ENCODE measurements at places on chromosomes 7 and 10.

DNA sequence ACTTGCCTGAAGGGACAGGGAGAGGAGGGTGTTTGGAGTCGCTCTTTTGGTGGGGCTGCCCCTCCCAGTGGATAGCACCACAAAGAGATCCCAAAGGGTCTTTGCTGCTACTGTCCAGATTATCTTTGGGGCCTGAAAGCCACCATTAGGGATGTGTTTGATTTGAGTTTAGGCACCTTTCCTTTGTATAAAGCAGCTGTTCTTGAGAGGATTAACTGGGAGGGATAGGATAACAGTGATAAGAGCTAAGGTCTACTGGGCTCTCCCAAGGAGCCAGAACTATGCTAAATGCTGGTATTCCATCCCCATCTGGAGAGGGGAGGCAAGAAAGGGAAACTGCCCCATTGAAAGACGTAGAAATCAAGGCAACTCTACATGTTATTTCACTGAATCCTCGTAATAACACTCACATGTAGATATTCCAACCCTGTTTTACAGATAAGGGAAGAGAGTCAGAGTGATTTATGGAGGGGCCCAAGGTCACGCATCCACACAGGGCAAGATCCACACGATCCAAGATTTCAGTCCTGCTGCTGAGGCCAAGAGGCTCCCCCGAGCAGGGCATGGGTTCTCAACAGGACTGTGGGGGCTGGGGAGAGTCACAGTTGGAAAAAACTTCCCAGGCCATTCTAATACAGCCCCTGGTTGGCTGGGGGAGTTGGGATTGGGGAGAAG, 11.1 kb upstream of the TCF7L2 start:
- no peak for DNase-seq

DNA sequence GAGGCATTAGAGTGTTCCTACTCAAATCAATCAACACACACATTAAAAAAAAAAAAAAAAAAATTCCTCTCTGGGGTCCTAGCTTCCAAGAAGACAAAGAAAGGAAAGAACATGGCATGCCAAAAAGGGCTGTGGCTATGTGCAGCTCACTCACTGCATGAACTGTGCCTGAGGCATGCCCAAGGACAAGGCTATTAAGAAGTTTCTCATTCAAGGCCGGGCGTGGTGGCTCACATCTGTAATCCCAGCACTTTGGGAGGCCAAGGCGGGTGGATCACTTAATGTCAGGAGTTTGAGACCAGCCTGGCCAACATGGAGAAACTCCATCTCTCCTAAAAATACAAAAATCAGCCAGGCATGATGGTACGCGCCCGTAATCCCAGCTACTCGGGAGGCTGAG, 41.9 kb upstream of the PPP3CB start:
- DNase-seq = no peak

DNA sequence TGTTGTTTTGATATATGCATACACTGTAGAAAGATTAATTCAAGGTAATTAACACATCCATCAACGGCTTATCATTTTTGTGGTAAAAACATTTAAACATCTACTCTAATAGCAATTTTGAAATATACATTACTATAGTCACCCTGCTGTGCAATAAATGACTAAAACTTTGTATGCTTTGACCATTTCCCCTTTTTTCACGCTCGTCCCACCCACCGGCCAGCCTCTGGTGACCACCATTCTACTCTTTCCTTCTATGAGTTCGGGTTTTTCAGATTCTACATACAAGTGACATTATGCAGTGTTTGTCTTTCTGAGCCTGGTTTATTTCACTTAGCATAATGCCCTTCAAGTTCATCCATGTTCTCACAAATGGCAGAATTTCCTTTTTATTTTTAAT, 21.3 kb downstream of the CYCS start:
- DNase-seq = no peak

DNA sequence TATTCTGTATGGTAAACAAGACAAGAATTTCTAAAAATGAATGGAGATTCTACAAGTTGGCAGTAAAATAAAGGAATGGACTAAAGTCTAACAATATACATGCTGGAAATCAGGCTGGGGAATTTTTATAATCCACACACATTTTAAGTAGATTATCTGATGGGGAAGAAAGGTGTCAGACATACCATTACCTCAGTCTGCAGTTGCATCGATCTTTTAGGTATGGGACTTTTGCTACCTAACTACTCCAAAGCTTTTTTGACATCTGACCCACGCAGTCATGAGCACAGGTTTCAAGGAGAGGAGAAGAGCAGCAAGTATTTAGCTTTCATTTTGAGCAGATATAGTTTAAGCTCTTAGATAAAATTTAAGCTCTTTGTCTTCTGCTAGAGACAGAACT, 113.0 kb downstream of the ZNF438 start:
- no peak for DNase-seq

- no peak for DNase-seq
These were observed 65.6 kb upstream of the IGFBP3 start for GRCh38 chr7:45986355-45987298.

GRCh38 chr7:17194656-17195055, 103.8 kb upstream of the AHR start:
- DNase-seq = no peak

GRCh38 chr7:68295386-68295785, 1298.8 kb downstream of the TYW1 start:
- no peak for DNase-seq

DNA sequence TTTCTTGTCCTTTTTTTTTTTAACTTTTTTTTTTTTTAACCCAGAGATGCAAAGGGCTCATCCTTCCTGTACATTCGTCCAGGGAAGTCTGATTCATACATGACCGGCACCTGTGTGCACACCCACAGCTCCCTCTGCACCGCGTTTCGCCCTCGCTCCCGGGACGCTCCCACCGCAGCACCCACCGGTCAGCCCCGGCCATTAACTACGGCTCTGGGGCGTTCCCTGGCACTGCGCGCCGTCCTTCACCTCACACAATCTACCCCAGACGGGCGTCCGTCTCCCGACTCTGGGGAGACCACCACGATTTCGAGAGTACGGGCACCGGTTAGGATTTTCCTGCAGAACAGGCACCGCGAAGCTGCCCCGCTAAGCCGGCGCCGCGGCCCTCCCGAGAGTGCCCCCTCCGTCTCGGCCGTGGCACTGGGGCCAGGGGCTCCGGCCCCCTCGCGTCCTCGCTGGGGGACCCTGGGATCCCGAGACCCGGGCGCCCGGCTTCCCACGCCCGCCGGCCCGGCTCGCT, 452 bp downstream of the ATE1 start:
- peak; percentile 11 for DNase-seq

DNA sequence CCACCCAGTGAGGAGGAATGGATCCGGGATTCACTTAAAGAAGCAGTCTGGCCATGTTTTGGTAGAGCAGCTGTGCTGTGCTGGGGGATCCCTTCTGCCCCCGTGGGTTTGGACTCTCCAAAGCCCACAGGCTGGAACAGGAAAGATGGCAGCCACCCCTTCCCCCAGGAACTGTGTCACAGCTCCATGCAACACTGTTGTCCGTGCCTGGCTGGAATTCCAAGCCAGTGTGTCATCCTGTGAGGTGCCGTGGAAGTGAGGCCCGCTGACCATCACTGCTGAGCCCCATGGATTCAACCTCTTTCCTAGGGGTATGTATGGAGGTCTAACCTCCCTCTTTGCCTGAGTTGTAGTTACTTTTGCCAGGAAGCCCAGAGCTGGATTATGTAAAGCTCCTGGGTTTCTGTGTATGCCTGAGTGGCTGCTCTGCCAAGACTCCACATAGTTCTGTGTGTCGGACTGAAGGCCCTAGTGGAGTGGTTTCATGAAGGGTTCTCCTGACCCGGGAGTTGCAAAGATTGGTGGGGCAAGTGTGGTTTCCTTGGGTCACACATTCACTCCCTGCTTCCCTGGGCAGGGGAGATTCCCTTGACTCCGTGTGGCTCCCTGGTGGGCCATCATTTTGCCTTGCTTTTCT, 35.1 kb upstream of the PCGF5 start:
- no peak for DNase-seq

- no peak for DNase-seq
These were observed 61.7 kb downstream of the PDGFA start for GRCh38 chr7:457814-458510.

- no peak for DNase-seq
These were observed 625 bp downstream of the GIMAP2 start for GRCh38 chr7:150686030-150686631.

DNA sequence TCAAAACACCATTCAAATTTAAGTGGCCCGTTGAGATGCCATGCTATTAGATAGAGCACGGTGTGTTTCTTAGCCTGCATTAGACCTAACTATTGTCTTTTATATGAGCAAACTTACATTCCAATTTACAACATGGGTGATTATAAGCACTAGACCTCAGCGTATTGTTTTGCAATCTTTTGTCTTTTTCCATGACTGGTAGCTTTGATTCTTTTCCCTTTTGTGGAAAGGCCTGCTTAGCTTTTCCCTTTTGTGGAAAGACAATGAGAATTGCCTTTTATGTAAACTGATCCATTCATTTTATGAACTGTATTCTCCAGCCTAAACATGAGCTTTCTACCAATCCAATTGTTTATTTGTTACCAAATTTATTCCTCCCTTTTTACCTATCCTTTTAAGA, 823.1 kb downstream of the CCSER2 start:
- DNase-seq = no peak

DNA sequence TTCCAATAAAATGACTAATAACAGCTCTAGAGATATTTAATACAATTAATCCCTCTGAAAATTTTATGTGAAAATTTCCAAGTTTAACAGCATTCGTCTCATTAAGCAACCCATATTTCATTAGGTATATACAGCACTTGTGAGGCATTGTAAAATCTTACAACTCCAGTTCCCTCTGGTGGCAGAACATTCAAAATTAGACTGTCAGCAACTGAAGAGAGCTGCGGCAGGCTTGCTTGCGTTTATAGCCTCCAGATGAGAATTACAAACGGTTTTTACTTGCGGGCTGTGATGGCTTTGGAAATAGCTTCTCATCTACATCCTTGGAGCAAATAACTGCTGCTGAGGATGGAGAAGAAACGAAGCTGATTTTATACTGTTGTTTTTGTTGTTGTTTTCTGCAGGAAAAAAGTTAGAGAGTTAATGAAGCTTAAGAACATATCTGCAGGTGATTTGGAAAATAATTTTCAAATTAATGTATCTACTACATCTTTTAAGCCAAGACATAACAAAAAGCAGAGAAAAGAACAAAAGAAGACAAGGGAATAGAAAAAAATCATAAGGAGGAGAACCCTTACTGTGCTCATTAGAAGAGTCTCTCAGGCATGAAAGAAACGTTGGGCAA, 171.3 kb downstream of the MAGI2 start:
- DNase-seq = no peak

GRCh38 chr7:47813620-47814260, 134.5 kb downstream of the PKD1L1 start:
- DNase-seq = no peak

DNA sequence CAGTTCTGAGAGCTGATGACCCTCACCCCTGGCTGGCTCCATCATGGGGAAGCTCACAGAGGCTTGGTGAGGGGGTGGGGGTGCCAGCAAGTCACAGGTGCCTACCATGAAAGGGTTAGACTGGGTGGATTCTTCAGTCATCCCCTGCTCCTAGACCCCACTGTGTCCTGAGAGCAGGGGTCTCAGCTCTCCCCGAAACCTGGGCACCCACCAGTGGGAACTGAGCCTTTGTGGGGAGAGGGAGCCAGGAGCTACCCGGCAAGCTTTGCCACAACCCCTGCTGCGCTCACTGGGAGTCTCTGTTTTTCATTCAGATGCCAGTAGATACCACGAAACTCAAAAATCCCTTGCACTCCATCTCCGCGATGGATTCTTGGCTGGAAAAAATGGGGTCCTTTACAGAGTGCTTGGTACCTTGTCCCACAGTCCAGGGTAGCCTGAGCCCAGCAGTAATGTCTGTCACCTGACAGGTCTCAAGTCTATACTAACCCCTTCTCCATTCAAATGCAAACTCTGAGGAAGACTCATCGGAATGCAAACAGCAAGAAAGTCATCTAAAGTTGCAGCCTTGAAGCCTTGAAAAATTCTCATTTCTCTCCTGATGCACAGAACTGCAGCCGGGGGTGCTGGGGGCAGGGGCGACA, 48.9 kb upstream of the ENO4 start:
- no peak for DNase-seq

DNA sequence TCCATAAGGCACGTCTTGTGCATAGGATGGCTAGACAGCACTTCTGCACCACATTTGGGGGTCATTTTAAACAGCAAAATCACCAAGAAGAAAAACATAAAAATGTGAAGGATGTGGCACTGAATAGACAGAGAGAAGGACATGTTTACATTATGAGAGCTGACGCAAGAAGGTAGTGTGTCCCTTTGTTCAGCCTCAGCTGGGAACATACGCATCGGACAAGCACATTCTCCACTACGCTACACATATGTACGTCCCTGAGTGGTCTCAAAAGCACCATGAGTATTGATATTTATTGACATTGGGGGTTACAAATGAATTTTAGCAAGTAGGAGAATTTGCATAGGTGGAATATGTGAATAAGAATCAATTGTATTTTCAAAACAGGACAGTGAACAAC, 20.2 kb downstream of the DDC start:
- DNase-seq = no peak

- DNase-seq = no peak
These were observed 36.1 kb upstream of the CCNY start for GRCh38 chr10:35300063-35300699.

DNA sequence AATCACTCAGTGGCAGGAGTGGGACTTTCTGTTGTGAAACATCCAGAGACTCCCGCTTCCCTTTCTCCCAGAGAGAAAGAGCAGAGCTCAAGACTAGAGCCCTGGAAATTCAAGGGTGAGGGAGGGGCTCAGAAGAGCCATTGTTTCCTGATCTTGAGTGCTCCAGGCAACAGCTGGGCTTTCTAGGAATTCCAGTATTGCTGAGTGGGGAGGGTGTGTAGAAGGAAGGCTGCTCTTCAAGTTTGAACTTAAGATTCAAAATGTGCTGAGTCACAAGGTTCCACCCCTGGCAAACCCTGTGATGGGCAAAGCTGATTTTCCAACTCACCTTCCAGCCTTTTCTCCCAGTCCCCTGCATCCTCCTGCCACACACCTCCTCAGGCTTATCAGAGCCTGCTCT, 42.3 kb upstream of the MSRB2 start:
- DNase-seq = no peak

GRCh38 chr10:22615819-22616499, 98.4 kb downstream of the PIP4K2A start:
- no peak for DNase-seq

- no peak for DNase-seq
These were observed 87.1 kb downstream of the FZD1 start for GRCh38 chr7:91351374-91351773.

DNA sequence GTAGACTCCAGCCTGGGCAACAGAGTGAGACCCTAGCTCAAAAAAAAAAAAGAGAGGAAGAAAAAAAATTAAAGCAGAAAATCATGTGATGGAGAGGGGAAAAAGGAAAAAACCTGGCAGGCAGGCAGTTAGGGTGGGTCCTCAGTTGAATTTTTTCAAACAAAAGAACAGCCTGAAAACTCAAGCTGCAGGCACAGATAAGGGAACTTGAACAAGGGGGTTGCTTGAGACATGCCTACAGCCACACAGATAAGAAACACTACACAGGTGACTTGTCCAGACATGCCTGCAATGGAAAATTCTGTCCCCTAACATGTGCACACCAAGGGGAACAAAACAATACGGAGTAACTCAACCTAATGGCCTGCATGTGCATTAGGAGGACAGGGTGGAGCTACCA, 19.2 kb downstream of the VIM start:
- DNase-seq = no peak

All from stimulated activated CD8-positive, alpha-beta memory T cell treated with anti-CD3 and anti-CD28 coated beads, Interleukin-12 subunit alpha, Interleukin-12 subunit beta, amount 100 ng/mL, for 4 hours (primary cell).